Uterus (tissue), 4 donors: ENCODE measurements at places on chromosomes 7 and 10.

GRCh38 chr7:50939021-50939420 lies 156.3 kb upstream of the GRB10 start:
- no peak for DNase-seq

- no peak for DNase-seq
Observed at GRCh38 chr7:8115547-8116402, 146.2 kb downstream of the ICA1 start.

GRCh38 chr7:45217358-45217757 lies 59.8 kb downstream of the RAMP3 start:
- DNase-seq = no peak

GRCh38 chr10:38038107-38038931 lies 27.8 kb downstream of the ZNF33A start:
- DNase-seq = no peak

DNA sequence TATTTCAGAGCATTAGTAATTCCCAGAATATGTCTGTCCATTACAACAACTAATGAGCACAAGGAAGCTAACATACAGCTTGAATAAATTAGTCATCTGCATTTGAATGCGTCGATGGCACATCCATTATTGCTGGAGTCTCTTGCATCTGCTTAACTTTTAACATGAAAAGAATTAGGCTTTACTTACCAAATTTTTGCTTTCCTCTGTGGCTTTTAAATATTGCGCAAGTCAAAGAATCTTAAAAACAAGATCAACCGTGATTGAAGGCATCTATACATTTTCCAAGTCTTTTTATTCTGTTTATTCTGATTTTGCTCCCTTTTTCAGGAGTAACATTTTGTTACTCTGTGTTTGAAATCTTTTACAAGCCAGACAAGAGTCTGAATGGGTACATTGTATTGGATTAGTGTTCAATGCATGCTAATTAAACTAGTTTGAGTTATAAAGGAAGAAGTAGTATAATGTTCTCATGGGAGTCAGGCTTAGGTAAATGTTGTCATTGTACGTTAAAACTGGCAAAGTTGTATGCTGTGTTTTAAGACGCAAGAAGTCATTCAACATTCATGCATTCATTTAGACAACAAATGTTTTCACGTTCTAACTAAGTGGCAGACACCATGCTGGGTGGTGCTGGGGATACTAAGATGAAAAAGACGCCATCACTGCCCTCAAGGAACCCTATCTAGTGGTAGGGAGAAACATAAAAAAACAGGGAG lies 4.0 kb upstream of the CACNB2 start:
- DNase-seq = no peak
